ENCODE measurements at places on chromosomes 6 and 20. TPM values are rescaled to one million over a fixed set of nuclear protein-coding genes. Genes with fewer than 3 reads are reported as not detected.

LYRM4 gene
- total RNA-seq: 31.0 TPM

HS3ST5 gene
- total RNA-seq: not detected

KCTD20 gene
- 18.6 TPM for total RNA-seq

WFDC10B gene
- total RNA-seq: not detected

INSM1 gene
- not detected for total RNA-seq

PRELID3B gene
- 81.4 TPM for total RNA-seq

PTPRK gene
- total RNA-seq: 13.0 TPM

PRRT1 gene
- 0.74 TPM for total RNA-seq

MICA gene
- 26.1 TPM for total RNA-seq

CASS4 gene
- total RNA-seq: 0.03 TPM

TNFRSF21 gene
- 34.3 TPM for total RNA-seq

PCK1 gene
- total RNA-seq: 0.05 TPM

KCNG1 gene
- 13.9 TPM for total RNA-seq

PROKR2 gene
- not detected for total RNA-seq

TMEM217 gene
- total RNA-seq: 0.80 TPM

JPH2 gene
- total RNA-seq: 0.88 TPM

COL21A1 gene
- total RNA-seq: 0.72 TPM

DBNDD2 gene
- 31.4 TPM for total RNA-seq

PLEKHG1 gene
- total RNA-seq: 0.26 TPM

CRISP3 gene
- not detected for total RNA-seq

FAXC gene
- total RNA-seq: 5.1 TPM

TBXT gene
- total RNA-seq: not detected

CLPSL1 gene
- total RNA-seq: not detected

TINAG gene
- not detected for total RNA-seq

GTSF1L gene
- not detected for total RNA-seq

UCKL1 gene
- total RNA-seq: 29.5 TPM

MCM3 gene
- 83.7 TPM for total RNA-seq

PET117 gene
- 26.5 TPM for total RNA-seq

CCN5 gene
- 38.0 TPM for total RNA-seq

ULBP3 gene
- 3.7 TPM for total RNA-seq

CCN2 gene
- 35.2 TPM for total RNA-seq

MOG gene
- total RNA-seq: not detected

MUC21 gene
- total RNA-seq: not detected

HLA-DQB1 gene
- total RNA-seq: not detected

NINL gene
- total RNA-seq: 13.9 TPM

VSTM2L gene
- total RNA-seq: 7.4 TPM

MYT1 gene
- total RNA-seq: 0.03 TPM

CD83 gene
- 1.9 TPM for total RNA-seq

APOM gene
- 2.9 TPM for total RNA-seq

TRIM10 gene
- total RNA-seq: not detected

Data from A549 treated with RU486 at 1 μM for 4 hours (cell line).